ENCODE measurements at places on chromosomes 6 and 20.

DNA sequence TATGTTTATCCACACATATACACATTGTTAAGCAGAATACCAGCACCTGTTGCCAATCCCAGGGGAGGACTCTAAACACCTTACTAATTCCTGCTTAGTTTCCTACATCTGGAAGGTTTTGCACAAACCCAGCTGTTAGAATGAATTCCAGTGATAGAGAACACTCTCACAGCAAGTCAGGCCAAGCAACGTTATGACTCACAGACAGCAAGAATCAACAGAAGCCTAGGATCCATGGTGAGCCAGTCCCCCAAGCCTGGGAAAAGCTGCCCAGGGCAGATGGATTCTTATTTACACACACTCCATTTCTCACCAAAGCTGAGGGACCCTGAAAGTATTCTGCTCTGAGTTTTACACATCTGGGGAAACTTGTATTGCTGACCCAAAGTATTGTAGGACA, 291.7 kb downstream of the SLC35F1 start:
- no peak for DNase-seq

DNA sequence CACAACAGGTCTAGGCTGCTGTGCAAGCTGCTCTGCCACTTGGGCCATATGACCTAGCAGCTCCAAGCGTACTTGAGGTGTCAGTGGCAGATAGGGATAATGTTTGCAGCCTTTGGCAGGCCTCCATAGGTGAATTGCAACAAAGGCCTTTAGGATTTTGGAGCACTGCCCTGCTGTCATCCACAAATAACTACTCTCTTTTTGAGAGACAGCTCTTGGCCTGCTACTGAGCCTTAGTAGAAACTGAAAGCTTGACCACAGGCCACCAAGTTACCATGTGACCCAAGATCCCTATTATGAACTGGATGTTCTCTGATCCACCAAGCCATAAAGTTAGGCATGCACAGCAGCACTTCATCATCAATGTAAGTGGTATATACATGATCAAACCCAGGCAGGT, 29.9 kb downstream of the FBXO30 start:
- no peak for DNase-seq

DNA sequence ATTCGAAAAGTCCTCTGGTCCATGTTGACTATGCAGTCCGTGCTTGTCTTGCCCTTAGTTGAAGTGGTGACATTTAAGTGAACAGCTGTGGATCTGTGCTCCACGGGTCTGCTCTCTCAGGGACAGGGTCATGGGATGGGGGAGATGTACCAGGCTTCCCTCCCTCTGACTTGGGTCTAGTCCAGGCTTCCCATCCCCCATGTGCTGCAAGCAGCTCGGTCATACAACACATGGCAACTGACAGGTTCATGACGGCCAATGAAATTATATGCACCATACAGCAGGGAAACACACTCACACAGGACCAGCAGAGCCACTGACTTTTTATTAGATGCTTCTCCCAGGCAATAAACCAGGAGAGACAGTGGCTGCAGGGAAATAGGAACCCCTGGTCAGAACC, 201.4 kb downstream of the PTPRT start:
- DNase-seq = no peak

DNA sequence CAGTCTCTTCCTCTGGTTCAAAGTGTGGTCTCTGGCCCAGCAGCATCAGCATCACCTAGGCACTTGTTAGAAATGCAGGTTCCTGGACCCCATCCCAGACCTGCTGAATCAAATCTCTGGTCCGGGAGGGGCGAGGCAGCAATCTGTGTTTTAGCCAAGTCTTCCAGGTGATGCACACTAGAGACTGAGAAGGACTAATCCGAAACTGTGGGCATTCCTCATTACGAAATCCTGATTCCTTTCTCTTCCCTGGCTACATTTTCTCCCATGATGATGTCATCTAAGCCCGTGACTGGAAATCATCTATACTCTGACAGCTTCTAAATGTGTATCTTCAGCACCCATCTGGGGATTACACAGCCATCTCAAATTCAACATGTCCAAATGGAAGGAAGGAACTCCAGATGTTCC, 39.7 kb upstream of the PRND start:
- peak; percentile 54 for DNase-seq

- DNase-seq = no peak
Measured at GRCh38 chr6:74969591-74970267, 236.1 kb downstream of the COL12A1 start.

GRCh38 chr6:47278545-47278944, 31.2 kb downstream of the TNFRSF21 start:
- DNase-seq = peak; percentile 27

DNA sequence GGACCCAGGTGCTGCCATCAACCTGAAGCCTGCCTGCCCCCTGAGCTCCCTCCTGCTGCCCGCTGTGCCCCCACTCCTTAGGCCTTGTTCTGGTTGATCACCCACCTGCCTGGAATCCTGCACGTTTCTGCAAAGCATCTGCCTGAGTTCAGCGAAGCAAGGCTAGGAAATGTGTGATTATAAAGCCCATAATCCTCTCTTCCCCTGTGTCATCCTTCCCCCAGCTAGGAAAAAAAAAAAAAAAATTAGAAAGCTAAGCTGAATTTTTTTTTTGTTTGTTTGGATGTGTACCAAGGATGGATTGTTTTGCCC, 93.2 kb downstream of the FOXA2 start:
- DNase-seq = no peak

GRCh38 chr6:134414793-134415192, 96.9 kb upstream of the SGK1 start:
- no peak for DNase-seq

Data from NCI-H226 (cell line).